ENCODE measurements at places on chromosomes 7 and 10.
A peak's percentile ranks its signal among the peaks of the same experiment; 100 is the strongest.

DNA sequence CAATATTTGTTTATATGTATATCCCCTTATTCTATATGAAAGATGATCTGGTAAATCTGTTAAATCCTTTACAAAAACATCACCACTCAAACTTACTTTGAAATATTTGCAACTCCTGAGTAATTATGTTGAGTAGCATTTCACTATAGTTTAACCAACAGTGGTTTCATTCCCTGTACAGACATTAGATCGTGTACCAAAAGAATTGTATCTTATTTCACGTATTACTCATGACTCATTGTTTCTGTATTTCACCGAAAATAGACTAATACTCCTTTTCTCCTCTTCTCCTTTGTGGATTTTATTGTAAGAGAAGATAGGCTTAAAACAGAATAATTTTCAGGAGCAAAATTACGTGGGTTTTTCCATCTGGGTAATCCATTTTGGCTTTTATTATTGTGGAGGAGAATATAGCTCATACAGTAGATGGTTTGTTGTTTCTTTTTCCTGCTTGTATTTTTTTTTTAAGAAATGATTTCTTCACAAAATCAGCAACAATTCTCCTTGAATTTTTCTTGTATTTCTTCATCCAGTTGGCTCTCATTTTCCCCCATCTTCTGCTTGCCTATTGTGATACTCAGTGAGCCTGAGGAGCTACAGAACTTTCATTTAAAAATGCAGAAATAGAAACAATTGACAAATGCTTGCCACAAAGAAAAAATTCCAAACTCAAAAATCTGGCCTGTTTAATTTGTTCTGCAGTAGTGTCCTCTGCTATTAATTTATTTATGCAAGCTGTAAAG, 90.6 kb upstream of the OIT3 start:
- DNase-seq, result no peak

DNA sequence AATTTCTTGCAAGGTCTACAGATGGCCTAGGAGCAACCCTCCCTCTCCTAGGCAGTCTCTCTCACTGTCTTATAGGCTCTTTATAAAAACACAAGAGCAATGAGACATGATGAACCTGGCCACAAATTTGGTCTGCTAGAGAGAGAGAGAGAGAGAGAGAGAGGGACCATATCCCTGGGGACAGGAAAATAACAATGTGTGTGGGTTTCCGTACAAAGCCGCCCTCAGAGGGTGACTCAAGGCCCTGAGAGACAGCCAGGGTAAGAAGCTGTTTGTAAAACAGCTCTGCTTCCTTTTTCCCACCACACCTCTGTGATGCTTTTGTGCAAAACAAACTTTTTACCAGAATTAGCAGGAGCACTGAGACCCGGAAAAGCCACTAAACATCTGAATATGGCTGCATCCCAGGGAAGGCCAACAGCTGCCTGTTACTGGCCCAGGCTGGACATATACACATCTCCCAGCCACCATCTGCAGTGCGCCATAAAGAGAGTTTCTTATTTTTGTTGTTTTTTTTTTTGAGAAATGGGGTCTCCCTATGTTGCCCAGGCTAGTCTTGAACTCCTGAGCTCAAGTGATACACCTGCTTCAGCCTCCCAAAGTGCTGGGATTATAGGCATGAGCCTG, 18.4 kb downstream of the GIMAP5 start:
- DNase-seq, result no peak

DNA sequence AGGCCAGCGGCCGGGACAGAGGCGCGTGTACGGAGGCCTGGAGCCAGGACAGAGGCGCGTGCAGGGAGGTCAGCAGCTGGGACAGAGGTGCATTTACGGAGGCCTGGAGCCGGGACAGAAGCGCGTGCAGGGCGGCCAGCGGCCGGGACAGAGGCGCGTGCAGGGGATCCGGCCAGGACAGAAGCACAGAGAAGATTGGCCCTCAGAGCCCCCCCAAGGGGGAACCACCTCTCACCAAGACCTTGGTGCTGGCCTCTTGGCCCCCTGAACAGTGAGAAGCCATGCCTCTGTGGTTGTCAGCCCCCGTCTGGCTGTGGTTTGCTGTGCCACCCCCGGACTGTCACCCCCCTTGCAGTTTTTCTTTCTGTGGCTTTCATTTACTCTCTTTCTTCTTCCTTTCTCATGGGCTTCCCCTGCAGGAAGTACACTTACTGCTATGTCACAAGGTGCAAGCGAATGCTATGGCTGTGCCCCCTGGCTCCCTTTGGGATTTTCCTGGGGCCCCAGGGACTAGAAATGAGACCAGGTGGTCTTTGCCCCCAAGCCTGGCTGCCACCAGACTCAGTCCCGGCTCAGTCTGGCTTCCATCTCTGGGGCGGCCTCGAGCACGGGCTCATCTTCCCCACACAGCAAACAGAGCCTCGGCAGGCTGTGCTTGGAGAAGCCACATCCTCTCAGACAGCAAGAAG, 41.1 kb downstream of the INSIG1 start:
- no peak for DNase-seq

DNA sequence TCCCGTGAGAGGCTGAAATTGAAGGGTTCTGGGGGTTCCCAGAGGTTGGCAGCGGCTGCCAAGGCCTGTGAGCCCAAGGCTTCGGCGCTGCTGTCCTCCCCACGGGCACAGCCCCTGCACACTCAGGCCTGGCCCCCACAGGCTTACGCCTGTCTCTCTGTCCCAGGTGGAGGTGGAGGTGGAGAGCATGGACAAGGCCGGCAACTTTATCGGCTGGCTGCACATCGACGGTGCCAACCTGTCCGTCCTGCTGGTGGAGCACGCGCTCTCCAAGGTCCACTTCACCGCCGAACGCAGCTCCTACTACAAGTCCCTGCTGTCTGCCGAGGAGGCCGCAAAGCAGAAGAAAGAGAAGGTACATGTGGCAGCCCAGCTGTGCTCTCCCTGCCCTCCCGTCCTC, 43.1 kb upstream of the LRRC4 start:
- DNase-seq, result no peak

GRCh38 chr10:13892001-13892491, 305.3 kb downstream of the PRPF18 start:
- no peak for DNase-seq

DNA sequence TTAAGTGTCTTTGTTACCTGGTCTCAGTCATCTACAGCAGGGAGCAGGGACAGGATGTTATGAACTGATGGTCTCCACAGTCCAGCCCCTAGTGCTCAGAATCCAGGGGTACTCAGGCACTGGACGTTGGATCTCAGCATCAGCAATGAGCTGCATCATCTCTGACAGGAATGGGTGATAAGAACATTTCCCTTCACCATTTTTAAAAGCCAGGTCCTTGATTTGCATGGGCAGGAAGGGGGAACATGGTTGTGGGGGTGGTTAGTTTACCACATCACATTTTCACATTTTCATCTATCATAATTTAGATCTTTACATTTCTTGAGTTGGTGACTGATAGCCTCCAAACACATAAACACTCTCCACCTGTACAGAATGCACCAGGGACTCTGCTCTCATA, 427.8 kb upstream of the NPVF start:
- no peak for DNase-seq

GRCh38 chr7:70288781-70289456, 690.6 kb downstream of the AUTS2 start:
- DNase-seq, result no peak

DNA sequence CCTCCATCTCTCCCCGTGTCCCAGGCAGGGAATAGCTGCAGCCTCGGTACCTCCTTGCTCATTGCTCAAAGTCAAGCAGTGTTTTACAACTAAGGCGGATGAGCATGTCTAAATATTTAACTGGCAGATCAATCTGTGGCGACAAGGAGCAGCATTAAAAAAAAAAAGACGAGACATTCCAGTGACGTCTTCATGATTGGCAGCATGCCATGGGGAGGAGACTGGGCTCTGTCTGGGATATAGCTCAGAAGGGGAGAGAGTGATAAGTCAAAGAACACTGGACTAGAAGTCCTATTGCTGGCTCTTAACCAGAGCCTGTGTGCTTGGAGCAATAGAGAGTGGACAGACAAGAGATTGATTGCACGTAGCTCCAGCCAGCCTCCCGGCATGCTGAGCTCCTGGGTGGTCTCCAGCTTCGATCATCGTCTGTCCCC, 287.5 kb upstream of the PODXL start:
- DNase-seq, result no peak

DNA sequence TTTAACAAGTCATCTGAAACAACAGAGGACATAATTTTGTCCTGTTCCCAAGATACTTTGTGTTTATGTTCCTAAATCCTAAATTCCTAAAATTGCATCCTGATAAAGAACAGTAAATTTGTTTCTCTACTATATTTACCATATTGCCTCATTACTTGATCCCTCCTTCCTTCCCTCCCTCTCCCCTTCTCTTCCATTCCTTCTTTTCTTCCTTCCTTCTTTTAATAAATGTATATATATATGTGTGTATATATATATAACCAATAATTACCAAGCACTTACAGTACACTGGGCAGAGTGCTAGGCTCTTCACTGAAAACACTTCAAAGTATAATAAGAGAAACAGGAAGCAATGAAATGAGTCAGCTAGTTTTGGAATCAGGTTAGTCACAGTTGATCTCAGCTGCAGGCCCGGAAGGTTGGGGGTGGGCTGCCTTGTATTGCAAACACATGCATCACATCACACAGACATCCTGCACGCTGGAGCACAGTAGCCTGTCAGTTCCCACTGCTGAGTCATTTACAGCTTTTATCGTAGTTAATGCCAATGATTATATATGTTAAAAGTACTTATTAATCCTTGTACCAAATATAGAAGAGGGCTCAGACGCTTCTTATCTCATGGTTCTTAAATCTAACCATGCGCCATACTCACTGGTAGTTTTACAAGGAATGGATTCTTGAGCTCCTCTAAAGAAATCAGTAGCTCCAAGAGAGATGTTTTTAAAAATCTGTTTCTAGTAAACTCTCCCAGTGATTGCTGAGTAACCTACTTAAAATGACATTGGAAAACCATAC, 551.7 kb downstream of the GRM8 start:
- no peak for DNase-seq

GRCh38 chr7:90621125-90621746, 25.1 kb downstream of the CDK14 start:
- DNase-seq, result no peak

- no peak for DNase-seq
Measured at GRCh38 chr10:113158183-113158582, 208.1 kb downstream of the TCF7L2 start.

DNA sequence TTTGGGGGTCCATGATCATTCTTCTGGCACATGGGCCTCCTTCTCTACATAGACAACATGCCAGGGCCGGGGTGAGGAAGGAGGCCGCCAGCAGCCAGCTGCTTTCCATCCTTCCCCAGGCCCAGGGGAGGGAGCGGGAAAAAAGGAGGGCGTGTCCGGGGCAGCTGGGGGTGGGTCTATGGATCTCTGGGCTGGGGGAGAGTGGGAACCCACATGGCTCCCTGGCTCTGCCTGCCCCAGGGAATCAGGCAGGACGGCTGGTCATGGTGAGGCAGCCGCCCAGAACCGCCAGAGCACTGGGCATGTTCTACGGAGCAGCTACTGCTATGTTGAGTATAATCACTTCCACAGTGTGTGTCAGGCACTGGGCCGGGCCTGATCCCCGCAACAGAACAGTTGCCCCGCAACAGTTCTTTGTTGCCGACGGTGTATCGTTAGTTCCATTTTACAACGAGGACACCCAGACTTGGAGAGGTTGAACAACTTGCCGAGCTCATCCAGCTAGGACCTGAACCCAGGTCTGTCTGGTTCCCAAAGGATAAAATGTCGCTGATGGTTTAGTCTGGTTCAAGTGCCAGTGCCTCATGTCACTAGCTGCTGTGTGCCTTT, 6.4 kb upstream of the IRF5 start:
- no peak for DNase-seq

- DNase-seq, result no peak
Measured at GRCh38 chr10:45483002-45483401, 109.0 kb downstream of the ALOX5 start.

DNA sequence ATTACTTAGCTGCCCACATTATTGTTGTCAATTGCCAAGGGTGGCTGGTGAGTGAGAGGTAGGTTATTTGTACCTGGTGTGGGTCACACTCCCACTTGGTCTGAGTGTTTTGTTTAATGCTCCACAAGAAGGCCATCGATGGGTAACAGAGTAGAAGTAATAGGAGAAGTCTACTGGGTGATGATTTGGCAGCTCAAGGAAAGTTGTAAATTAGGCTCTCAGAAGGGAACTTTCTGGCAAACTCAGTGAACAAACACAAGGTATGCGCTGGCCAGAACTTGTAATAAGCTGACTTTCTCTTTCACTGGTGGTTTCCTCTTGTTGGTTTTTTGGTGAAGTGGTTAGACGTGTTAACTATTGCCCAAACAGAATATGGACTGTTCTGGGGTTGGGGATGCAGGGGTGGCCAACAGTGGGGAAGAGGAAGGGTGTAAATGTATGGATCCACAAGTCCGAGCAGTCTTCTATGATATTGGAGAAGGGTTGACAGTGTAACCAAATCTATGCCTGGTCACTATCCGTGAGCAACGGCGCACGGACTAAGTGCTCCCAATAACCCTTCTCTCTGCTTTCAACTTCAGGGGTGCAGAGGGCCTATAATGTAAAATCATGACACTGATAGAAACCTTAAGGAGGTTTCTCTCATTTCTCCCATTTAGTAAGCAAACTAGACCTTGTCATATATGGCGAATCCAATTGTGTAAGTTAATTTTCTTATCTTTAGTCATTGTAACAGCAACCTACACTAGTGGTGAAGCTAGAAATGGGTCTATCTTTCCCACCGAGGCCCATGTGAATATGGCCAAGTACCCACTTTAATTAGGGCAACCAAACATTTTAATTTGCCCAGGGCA, 212.8 kb downstream of the PTEN start:
- no peak for DNase-seq

GRCh38 chr7:32074787-32075585, 4.8 kb upstream of the PDE1C start:
- no peak for DNase-seq

DNA sequence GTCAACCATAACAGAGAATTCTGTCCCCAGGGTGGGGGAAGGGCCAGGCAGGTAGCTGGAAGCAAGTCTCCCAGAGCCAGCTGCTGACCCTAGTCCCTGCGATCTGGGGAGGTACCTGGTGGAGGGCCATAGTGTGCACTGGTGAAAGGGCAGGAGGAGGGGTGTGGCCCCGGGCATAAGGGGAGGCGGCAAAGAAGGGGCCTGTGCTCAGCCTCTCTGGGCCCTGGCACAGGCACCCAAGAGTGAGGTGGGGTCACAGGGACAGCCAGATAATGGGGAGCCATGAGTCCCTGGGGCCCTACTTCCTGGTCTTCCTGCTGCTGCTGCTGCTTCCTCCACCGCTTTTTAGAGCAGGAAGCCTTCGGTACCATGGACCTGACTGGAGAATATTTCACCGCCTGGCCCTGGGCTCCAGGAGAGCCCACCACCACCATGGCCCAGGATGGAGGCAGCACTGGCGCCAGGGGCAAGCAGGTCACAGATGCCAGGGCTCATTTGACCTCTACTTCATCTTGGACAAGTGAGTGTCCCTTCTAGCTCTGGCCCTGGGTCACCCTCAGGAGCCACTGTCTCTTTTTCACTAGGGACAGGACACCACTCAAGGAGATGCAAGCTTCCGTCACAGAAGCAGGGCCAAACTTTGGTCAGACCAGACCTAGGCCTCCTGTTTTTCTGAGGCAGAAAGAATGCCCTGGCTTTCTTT, at the start of gene ANTXRL:
TSS of gene ANTXRL (plus strand) at position 7 of the 703 bp plus-strand sequence. CDS start at position 273, 266 bp downstream.
- peak; percentile 44 for DNase-seq

All from left lobe of liver (tissue), 2 donors.